Stromal cell of bone marrow (primary cell): ENCODE measurements at places on chromosomes 16 and 17.

DNA sequence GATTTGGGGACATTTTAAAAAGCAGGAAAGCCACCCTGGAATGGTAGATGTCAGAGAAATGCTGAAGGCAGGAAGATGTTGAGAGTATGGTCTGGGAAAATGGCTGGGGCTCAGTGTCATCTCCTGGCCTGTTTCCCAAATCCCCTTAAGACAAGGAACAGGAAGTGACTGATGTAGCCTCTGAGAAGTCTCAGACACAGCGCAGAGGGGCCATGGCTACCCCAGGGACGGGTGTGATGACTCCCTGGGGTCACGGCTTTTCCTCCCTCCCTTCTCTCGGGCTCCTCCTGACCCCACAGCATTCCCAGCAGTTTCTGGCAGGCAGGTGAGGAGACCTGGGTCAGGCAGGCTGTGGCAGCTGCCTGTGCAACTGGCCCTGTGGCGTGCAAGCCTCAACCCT lies 45.4 kb downstream of the RAP1GAP2 start:
- DNase-seq, result no peak

DNA sequence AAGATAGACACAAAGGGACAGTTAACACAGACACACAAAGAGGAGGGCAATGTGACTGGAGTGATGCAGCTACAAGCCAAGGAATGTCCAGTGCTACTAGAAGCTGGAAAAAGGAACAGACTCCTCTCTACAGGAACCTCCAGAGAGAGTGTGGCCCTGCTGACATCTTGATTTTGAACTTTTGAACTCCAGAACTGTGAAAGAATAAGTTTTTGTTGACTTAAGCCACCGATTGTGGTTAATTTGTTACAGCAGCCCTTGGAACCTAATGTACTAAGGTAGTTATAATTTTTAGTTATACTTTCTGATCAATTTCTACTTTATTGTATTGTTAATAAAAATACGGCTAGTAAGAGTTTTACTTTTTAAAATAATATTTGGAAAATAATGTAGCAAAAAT lies 129.1 kb downstream of the MYO1D start:
- DNase-seq, result no peak

DNA sequence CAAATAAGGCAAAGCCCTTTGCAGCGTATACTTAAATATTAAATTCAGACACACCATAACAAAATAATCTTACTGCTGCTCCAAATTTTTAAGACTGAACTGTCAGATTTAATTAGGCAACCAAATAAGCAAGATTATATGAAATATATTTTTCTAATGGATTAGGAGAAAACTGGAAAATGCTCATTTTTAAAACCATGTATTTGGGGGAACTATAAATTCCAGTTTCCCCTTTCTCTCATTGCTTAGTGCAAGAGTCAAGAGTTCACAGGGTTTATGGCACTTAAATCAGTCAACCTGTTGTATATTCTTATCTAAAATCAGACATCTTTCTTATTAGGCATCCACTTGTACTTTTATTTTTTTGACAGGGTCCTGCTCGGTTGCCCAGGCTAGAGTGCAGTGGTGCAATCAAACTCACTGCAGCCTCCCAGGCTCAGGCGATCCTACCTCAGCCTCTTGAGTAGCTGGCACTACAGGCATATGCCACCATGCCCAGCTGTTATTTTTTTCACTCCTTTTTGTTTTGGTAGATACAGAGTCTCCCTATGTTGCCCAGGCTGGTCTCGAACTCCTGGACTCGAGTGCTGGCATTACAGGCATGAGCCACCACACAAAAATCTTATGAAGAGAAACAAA lies 2.1 kb upstream of the KANSL1 start:
- DNase-seq, result no peak

DNA sequence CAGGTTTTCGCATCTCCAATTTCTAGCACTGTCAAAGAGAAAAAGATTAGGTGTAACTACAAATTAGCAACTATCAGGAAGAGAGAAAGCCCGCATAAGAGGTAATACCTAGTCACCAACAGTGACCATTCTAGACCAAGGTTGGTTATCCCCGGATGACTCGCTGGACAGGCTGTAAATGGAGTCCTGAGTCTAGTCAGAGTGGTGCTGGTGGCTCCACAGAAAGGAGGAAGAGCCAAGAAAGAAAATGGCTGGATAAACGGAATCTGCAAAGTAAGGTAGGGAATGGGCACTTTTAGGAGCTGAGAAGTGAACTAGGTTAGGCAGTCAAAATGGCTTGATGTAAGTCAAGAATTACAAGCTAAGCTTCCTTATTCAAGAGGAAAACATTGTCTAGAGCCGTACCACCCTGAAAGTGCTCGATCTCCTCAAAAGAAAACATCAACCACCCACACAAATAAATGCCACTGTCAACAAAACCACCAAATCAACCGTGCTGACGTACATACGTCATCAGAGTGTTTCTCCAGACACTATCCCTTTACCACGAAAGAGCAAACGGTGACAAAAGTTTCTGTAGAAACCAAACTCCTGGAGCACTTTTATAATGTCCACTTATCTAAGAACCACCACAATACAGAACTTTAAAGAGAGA lies 2.2 kb downstream of the GSPT1 start:
- no peak for DNase-seq

GRCh38 chr16:26668026-26668425 lies 398.7 kb upstream of the C16orf82 start:
- no peak for DNase-seq
